ENCODE measurements at places on chromosomes 11 and 22.

GRCh38 chr22:31947296-31947695 is 3.0 kb downstream of the YWHAH start:
- DNase-seq: no peak

DNA sequence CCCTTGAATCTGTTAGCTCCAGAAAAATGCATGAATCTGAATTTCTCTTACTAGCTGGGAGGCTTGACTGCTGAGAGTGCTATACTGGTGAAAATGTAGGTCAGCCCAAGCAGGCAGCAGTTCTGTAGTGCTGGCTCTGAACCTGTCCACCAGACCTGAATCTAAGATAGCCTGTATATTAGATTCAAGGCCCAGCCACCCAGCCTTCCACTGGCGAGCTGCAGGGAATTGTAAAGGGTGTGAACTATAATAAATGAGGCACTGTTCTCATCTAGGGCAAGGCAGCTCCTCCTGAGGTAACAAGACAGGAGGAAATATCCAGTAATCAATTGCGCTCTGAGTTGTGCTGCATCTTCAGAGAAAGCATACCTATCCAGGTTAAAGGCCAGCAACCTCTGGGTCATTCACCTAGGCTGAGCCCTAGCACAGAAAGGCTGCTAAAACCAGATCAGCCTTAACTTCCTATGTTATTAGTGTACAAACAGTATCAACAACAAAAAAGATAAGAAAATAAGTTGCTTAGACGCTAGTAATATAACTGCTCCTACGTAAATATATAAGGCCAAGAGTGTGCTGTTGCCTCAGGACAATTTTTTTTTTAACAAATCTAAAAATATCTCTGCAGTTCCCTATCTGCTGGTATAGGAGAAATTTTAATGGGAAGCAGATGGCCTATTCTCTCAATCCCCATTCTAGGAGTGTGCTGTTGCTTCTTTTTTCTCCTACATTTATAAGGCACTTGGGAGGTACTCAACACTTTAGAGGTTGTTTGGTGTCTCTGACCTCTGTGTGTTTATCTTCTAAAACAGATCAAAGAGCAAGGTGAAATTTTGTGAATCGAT is 63.0 kb downstream of the RELT start:
- DNase-seq: no peak

GRCh38 chr11:125328225-125328580 is 163.7 kb downstream of the PKNOX2 start:
- no peak for DNase-seq

GRCh38 chr11:111604392-111605009 is 2.3 kb downstream of the SIK2 start:
- no peak for DNase-seq

DNA sequence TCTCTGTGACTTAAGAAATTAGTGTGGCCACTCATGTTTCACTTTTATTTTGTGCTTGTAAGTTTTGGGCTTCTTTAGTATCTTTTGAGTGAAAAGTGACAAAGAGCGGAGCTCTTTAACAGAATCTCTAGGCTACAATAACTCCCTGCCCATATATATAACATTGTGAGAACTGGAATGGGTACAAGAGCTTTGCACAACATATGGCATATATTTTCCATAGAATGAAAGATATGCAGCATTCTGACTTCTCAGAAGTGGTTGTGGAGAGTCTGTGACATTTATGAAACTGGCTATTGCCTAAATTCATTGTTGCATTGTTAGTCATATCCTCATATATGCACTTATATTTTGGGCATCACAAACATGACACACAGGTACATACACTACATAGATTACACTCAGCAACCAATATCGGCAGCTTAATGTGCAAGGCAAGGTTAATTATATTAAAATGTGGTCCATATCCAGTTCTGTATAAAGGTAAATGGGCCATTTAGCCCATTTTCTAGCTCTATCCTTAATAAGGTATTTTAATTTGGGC is 1148.2 kb downstream of the FAM181B start:
- DNase-seq: no peak

- DNase-seq: no peak
These were observed 117.8 kb downstream of the NAT10 start for GRCh38 chr11:34223021-34223813.

GRCh38 chr11:34028425-34028824 is 23.1 kb upstream of the CAPRIN1 start:
- DNase-seq: no peak

DNA sequence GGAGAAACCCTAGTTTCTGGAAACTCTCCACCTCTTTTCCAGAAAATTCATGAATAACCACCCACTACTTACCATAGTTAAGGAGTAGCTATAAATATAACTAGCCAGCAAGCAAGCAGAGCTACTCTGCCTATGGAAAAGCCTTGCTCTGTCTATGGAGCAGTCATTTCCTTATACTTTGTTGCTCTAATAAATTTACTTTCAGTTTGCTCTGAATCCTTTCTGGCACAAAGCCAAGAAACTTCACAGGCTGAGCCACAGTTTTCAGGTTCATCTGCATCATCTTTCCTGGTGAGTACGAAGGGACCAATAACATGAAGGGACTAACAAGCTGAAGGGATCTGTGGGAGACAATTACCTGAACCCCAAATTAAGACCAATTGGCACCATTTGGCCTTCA is 4.6 kb downstream of the OR4C45 start:
- DNase-seq: no peak

GRCh38 chr11:17405232-17406005 is 17.0 kb upstream of the KCNJ11 start:
- no peak for DNase-seq

GRCh38 chr11:201966-202365 is 5.2 kb downstream of the BET1L start:
- DNase-seq: no peak

DNA sequence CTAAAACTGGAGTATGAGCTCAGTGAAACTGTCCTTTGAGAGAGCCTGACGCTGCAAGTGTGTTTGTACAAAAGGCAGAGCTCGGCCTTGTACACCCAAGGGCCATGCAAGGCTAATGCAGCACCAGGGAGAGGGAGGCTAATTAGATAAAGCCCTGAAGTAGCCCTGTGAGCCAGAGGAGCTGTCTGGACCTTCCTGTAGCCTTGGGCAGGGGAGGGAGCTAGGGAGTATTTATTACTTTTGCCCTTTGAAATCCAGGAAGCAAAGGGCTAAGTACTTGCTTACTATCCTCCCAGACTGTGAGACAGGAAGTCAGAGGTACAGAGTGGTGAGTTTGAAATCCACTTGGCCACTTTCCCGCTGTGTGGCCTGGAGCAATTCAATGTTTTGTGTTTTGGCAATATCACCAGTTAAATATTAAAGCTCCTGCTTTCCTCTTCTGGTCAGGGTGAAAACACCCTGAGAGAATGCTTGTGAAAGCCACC is 10.2 kb upstream of the LDHA start:
- DNase-seq: no peak

- no peak for DNase-seq
These were observed 550.4 kb downstream of the JRKL start for GRCh38 chr11:96940227-96940626.

- no peak for DNase-seq
These were observed 24.9 kb upstream of the DGCR8 start for GRCh38 chr22:20055144-20055543.

All from T-helper 22 cell (primary cell).